ENCODE measurements at places on chromosomes 7 and 10.
A peak's percentile ranks its signal among the peaks of the same experiment; 100 is the strongest.

GRCh38 chr10:100858747-100859483, 53.8 kb upstream of the SLF2 start:
- no peak for DNase-seq

DNA sequence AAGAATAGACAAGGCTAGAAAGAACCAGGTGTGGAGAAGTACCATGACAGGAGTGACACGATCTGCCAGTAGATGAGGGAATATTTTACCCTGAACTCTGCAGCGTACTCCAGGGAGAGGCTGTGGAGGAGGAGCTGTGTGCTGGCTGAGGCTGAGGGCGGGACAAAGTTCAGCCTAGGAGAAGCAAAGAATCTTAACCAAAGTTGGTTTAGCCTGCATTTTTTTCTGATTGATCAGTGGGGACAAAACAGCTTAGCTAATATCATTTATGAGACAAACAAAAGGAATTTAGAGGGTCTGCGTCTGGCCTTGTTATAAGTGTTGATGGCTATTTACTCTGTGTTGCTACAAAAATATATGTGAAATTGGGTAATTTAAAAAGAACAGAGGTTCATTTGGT, 5.2 kb upstream of the NPSR1 start:
- no peak for DNase-seq

- no peak for DNase-seq
These were observed 28.4 kb upstream of the SEMA3E start for GRCh38 chr7:83677180-83677866.

GRCh38 chr10:62069452-62070178, 168.1 kb downstream of the ARID5B start:
- DNase-seq, result no peak

- DNase-seq, result no peak
These were observed 115.7 kb downstream of the CPEB3 start for GRCh38 chr10:92175164-92175563.

DNA sequence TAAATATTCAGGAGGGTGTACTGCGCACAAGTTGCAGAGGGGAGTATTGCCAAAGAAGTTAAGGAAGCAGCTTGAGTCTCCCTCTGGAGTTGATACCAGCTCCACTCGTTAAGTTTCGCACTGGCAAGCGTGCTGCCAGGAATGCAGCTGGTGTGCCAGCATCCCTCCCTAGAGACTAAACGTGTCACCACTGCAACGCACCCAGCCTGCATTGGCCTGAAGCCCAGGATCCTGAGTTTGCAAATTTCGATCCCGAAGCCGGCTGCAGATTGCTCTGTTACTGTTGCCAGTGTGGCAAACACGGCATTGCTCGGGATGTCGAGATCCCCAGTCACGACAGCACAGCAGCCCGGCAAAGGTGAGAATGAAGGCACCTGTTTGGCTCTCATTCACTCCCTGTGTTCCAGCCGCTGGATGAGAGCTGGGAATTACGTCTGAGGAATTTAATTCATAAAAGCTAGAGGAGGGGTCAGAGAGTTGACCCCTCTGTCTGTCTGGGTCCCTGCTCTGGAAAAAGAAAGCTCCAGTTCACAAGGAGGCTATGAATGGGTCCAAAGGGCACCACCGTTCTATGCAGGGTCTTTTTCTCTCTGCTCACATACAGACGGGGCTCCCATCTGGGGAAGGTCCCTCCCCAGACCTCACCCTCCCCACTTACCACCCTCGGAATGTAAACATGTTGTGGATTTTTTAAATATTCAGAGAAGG, 61.0 kb downstream of the NRP1 start:
- peak; percentile 92 for DNase-seq

DNA sequence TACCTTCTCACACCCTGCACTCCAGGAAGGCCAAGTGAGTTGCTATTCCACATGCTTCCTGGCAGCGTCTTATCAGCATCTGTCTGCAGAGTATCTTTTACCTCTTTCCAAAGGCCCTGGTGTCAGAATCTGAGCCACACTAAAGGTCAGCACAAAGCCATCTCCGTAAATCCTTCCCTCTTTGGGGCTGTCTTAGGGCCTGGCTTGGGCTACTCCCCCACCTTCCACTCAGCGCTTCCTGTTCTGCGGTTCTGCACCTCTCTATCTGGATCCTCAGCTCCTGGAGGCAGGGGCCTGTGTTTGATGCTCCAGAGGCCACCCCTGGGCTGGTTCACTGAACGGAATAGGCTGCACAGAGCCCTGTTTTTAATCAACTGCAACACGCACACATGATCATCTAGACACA, 334.8 kb upstream of the GALNT17 start:
- DNase-seq, result no peak

DNA sequence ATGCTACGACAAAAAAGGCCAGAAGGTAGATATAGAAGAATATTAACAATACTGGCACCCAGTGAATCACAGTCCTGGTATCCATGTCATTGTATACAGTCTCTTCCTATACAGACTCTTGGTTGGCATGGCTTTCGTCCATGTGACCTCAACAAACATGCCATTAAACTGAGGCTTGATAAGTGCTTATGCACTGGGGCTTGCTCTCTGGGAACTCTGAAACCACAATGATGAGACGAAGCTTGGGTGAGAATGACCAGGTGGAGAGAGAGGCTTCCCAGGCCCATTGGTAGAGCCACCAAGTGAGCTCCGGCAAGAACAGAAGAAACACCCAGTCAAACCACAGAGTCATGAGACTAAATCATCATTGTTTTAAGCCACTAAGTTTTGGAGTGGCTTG, 33.2 kb downstream of the PNPLA8 start:
- DNase-seq, result no peak
